ENCODE measurements at places on chromosomes 6 and 20.

DNA sequence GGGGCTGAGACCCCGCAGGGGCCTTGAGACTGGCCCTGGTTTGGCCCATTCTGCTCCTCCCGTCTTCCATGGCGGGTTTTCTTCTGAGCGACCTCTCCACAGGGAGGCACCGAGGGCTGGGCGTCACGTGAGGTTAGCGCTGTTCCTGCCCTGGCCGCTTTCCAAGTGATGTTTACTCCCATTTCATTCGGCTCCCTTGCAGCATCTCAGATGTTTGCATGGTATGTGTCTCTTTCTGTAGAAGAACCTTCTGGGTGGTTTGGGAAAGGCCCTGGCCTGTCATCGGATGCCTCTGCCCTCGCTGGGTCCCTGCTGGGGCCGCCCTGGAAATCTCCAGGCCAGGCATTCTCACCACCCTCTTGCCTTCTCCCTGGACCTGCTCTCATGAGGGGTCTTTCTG, 17.3 kb downstream of the RAMACL start:
- DNase-seq: no peak

DNA sequence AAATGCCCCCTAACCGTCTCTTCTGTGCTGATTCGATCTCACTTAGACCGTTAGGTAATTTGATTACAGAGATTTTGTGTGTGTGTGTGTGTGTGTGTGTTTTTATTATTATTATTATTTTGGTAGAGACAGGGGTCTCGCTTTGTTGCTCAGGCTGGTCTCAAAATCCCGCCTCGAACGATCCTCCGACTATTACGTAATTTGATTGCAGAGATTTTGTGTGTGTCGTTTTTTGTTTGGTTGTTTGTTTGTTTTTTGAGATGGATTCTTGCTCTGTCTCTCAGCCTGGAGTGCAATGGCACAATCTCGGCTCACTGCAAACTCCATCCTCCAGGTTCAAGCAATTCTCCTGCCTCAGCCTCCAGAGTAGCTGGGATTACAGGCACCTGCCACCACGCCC, 28.3 kb downstream of the FOXF2 start:
- DNase-seq: no peak

DNA sequence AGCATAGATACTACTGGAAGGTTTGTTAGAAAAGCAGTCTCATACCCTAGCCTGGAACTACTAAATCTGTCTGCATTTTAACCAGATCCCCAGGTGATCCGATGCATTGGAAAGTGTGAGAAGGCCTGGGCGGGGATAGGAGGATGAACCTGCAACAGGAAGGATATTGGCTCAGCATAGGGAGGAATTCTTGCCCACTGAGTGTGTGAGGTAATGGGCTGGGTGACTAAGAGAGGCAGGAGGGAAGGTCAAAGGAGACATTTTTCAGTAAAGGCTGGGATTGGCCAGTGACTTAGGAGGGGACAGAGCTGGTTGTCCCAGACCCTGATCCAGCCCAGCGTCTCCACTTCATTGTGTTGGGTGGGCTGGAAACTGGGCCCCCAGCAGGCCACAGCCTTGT, 191.0 kb upstream of the LRFN2 start:
- peak; percentile 70 for DNase-seq

DNA sequence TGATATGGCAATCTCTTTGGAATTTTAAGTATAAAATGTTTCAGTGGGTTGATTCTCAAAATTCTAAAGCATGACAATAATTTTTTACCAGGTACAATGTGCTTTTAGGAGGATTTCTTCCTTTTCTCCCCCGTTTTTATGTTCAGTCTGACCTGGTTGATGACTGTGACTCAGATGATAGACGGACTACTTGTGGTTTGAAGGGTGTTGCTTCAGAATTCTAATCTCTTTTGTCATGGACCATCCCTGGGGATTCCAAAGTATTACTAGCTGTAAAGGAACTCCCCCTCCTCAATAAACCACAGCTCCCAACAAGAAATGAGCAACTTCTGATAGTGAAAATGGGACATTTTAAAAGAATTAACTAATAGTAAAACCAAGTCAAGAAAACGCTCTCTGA, 34.9 kb upstream of the TNFAIP3 start:
- peak; percentile 96 for DNase-seq

- DNase-seq: no peak
Measured at GRCh38 chr6:28090917-28091586, 10.7 kb downstream of the ZNF165 start.

DNA sequence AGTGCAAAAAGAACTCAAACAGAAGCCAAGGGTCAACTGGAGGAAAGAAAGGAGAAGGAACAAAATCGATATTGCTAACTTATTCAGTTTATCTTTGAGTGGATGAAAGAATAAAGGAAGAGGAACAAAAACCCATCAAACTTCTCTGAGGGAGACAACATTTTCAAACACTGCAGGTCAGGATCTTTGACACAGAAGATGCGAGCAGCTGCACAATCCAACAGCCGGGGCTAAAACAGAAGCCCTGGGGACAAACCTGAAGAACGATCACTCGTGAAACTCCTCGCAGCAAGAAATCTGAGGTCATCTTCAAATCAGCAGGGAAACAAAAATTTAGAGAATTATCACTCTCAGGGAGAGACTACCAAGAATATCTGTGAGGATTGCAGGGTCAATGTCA, 14.2 kb downstream of the SLC23A2 start:
- no peak for DNase-seq

DNA sequence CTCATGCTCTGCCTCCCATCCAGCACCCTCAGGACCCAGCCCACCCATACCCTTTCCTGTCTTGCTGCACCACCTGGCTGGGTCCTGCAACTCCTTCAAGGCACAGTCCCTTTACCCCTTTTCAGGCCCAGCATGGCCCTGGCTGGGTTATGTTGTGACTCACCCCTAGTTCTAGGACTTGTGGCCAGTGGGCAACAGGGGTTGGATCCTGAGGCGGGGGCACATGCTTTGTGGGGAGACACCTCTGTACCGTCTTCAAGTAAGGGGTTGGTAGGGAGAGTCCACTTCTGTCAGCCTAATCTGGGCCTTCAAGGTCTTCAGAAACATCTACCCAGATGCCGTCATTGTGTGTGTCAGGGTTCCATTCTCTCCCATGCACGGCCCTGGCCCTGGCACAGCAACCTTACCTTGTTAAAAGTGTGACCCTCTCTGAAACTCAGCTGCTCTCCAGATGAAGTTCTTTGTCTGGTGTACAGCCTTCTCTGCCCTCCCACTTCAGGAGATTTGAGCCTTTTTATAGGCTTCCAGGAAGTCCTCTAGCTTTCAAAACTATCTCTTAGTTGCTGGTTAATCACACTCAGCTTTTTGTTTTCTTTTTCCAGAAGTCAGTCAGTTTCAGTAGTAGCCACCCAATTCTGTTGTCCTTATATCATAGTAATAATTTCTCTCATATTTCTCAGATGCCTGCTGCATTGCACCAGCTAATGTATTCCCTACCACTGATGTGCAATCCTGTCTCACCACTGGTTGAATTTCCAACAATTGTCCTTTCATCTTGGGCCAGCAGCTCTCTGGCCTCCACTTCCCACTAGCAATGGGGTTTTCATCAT, 107.3 kb downstream of the NRN1 start:
- no peak for DNase-seq

GRCh38 chr20:36628076-36628475, 17.9 kb downstream of the SLA2 start:
- DNase-seq: no peak

DNA sequence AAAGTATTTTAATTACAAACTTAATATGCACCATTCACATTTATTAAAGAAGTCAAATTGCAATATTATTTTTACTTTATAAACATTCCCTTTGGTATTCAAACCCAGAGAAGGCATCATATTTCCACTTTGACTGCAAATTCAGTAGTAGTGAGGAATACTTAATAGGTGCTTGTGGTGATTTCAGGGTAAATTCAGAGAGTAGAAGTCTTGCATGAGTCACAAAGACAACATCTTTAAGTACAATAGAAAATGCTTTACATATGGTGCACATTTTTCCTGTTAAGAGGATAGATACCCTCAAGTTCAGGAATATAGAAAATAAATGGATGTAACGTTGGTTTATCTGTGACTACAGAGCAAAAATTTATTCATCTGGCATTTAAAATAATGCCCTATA, 390.2 kb downstream of the TENT5A start:
- DNase-seq: peak; percentile 2

DNA sequence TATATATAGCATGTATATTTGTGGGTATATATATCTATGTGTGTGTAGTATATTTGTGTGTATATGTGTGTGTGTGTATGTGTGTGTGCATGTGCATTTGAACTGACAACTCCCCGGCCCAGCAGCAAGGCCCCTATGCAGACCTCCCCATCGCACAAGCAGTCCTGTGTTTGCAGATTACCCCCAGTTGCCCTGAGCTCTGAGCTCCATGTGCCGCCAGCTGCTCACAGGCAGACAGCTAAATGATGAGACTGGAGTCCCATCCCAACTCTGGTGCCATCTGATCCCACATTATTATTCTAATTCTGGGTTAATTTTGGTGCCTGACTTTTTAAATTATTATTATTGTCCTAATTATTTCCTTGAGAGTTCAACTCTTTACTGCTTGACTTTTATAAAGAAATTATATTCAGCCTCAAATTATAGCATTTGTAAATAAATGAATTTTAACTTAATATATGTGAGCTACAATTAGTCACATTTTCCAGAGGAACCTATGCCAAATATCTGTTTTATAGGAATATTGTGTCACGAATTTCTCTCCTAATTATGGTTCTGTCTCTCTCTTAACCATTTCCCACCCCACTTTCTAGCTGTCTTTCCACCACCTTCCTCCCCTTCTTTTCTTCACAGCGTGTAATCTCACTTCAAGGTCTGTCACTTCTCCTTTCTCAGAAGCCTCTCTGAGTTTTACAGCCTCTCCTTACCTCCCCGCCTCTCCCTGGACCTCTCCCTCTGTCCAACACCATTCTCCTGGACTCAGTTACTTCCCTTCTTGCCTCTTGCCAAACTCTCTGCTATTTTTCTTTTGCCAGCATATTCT, 90.6 kb upstream of the SYNDIG1 start:
- DNase-seq: no peak
